NCI-H1105 (cell line): ENCODE measurements at places on chromosomes 16 and 17.

DNA sequence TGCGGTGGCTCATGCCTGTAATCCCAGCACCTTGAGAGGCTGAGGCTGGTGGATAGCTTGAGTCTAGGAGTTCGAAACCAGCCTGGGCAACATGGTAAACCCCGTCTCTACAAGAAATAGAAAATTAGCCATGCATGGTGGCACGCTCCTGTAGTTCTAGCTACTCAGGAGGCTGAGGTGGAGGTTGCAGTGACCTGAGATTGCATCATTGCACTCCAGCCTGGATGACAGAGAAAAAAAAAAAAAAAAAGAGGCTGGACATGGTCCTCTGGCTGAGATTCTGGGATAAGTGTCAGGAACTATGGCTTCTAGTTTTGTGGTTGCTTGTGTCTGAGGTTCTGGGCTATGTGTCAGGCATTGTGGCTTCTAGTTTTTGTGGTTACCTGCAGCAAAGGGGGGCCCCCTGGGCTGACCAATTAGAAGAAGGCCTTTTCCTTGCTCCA is 7.0 kb downstream of the KSR1 start:
- no peak for DNase-seq

DNA sequence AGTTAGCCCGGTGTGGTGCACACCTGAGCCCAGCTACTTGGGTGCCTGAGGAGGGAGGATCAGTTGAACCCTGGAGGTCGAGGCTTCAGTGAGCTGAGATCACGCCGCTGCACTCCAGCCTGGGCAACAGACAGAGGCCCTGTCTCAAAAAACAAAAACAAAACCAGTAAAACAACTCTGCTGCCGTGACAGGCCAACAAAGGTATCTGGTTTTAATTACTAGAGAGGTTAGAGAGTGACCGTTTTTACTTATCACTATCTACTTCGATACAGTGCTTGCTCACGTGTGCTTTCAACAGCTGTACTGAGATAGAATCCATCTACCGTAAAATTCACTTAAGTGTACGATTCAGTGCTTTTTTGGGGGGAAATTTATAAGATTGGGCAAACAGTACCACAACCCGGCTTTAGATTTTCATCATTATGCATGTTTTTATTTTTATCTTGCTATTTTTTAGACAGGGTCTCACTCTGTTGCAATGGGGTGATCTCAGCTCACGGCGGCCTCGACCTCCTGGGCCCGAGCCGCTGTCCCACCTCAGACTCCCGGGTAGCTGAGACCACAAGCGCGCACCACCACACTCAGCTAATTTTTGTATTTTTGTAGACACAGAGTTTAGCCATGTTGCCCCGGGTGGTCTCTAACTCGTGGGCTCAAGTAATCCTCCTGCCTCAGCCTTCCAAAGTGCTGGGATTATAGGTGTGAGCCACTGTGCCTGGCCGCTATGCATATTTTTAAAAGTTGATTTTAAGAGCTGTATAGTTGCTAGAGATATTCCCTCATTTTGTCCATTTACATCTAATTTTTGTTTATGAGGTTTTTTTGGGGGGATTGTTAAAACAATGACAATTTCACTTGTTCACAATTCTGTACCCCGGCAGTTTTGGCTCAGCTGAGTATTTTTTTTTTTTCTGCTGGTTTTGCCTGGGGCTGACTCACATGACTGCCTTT is 30.9 kb downstream of the SERPINF1 start:
- DNase-seq, result no peak

DNA sequence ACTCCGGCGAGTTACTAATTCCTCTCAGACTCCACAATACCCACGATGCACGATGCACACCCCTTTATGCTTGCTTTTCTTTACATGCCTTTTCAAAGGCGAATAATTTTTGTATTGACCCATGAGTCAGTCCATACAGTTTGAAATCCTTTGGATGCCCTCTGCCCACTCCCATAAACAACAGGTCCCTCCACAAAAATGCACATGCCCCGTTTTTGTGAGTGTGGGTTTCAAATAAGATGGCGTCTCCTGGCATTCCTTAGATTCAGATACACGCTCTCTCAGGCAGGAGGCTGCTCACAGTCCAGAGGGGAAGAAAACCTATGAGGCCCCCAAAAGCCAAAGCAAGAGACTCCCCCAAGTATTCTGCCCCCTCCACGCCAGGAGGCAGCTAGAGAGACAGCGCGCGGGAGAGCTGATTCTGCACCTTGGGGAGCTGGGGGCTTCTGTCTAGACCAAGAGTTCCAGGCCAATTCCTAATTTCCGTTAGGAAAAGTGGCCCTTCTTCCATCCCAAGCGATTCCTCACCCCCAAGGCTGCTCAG is 19.6 kb upstream of the HOXB9 start:
- no peak for DNase-seq

DNA sequence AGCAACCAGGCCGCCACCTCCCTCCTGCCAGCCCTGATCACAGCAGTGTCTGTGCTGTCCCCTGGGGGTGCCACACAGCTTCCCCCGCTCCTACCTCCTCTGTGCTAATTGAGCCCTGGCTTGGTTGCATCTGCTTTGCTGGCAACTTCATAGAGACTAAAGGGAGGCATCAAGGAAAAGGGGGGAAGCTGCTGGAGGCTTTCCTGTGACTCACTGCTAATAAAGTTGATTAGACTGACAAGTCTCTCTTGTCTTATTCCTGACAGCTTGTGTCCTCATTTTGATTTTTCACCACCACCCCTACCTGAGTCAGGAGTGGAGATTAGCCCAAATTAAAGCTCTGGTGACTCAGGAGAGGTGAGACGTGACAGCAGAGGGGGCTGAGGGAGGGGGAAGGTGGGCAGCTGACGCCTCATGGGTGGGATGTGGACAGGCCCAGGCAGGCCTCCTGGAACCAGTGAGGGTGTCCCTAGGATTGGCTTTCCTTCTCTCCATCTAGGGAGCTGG is 310.0 kb downstream of the CBLN1 start:
- peak; percentile 66 for DNase-seq

DNA sequence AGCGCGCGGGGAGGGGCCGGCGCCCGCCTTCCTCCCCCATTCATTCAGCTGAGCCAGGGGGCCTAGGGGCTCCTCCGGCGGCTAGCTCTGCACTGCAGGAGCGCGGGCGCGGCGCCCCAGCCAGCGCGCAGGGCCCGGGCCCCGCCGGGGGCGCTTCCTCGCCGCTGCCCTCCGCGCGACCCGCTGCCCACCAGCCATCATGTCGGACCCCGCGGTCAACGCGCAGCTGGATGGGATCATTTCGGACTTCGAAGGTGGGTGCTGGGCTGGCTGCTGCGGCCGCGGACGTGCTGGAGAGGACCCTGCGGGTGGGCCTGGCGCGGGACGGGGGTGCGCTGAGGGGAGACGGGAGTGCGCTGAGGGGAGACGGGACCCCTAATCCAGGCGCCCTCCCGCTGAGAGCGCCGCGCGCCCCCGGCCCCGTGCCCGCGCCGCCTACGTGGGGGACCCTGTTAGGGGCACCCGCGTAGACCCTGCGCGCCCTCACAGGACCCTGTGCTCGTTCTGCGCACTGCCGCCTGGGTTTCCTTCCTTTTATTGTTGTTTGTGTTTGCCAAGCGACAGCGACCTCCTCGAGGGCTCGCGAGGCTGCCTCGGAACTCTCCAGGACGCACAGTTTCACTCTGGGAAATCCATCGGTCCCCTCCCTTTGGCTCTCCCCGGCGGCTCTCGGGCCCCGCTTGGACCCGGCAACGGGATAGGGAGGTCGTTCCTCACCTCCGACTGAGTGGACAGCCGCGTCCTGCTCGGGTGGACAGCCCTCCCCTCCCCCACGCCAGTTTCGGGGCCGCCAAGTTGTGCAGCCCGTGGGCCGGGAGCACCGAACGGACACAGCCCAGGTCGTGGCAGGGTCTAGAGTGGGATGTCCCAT is 232.8 kb downstream of the SEC14L1 start:
- DNase-seq, result no peak

- no peak for DNase-seq
Observed at GRCh38 chr16:89352091-89352681, 134.7 kb downstream of the ZNF778 start.

- DNase-seq, result no peak
Observed at GRCh38 chr17:46785696-46786095, 32.8 kb downstream of the WNT3 start.

DNA sequence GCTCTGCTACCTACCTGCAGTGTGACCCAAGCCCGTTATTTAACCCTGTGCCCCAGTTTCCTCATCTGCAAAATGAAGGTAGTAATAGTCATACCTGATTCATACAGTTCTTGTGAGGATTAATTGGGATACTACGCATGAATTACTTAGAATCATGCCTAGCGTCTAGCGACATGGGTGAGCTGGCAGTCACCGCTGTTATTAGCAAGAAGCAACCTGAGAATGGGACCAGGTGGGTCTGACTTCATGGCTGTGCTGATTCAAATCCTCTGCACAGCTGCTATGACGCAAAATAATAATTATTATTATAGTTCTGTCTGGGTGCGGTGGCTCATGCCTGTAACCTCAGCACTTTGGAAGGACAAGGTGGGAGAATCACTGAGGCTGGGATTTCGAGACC is 7.9 kb downstream of the SOCS1 start:
- DNase-seq, result no peak

- no peak for DNase-seq
Observed at GRCh38 chr17:78252111-78252634, 20.7 kb downstream of the TMEM235 start.

DNA sequence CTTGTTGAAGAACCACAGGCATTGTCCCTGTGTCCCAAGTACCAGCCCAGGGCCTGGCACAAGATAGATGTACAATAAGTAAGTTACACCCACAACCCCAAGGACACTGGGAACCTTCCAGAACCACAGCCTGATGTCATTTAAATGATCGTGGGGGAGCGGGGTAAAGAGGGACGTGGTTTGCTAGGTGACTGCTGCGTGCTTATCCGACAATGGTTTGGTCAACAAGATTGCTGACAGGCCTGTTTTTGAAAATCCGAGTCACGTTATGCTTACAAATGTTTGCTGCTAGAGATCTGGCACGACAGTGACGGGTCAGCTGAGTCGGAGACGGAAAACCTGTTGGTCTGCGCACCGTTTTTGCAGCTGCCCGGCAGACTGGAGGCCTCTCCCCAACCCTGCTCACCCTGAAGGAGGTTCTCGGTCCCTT is 22.8 kb downstream of the COTL1 start:
- DNase-seq, result no peak

DNA sequence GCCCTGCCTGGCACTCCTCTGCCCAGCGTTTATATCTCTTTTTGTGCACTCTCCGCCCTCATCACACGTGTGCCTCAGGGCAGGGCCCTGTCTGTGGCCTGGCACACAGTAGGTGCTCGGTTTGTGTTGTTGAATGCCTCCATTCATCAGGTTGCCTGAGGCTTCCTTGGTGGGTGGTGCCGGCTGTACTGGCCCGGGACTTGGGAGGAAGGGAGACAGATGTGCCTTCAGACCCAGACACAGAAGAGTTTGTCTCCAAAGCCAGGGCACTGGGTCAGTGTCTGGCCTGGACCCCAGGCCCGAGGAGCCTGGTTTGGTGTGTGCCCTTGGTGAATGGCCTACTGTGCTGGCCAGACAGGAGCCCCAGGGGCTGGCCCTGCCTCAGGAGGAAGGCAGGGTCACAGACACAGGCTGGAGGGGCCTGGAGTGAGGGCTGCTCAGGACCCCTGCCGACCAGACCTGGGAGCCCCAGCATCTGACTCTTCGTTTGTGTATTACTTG is 71.6 kb downstream of the RAI1 start:
- no peak for DNase-seq
